ENCODE measurements at places on chromosomes 3 and 15.

GRCh38 chr3:195388380-195388779, 54.4 kb downstream of the ACAP2 start:
- no peak for DNase-seq

DNA sequence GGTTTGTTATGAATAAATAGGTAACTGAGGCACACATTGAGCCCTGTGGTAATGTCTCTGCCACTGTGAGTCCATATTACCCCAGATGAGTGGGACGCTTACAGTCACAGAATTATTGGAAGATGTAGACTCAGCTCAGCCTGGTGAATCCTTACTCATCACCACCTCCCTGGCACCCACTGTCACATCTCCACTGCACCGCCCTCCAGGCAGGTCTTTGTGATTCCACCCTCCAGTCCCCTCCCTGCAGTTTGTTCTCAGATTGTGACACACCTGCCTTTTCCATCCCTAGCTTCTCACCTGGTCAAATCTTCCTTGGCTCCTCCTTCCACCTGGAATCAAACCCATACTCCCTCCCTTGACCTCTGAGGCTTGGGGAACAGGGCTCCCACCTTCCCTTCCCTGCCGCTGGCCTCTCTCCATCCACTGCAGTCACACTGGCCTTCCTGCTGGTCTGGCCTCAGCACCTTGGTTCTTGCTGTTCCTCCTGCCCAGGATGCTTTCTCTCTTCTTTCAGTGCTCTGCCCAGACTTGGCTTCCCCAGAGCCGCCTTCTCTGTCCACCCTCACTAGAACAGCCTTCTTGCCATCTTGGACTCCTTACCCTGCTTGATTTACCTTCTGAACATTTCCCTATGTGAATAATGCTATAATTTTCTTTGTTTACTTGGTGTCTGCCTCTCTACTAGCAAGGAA, 9.4 kb downstream of the SLC6A20 start:
- no peak for DNase-seq

- DNase-seq: no peak
These were observed 12.8 kb downstream of the ARMC8 start for GRCh38 chr3:138199851-138200250.

- no peak for DNase-seq
These were observed 30.3 kb downstream of the NSUN3 start for GRCh38 chr3:94093151-94093550.

DNA sequence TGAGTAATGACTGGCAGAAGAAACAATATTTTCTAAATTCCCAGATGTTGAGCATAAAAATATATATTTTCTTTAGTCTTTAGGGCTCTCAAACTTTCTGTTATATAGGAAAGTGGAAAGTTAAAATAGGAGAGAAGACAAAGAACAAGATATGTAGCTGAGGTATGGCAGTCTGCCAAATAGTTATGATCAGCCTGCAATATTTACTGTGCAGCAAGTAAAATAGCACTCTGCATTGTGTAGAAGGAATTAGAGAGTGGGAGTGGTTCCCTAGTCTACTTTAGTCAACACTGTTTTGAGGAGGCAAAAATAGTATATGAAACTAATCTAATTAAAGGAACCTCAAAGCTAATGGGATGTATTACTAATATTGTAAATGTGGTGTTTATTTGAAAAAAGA, 978.1 kb upstream of the ALCAM start:
- DNase-seq: no peak

GRCh38 chr3:67000009-67000408, 1.9 kb downstream of the KBTBD8 start:
- no peak for DNase-seq

GRCh38 chr3:177157492-177157891, 39.8 kb downstream of the TBL1XR1 start:
- no peak for DNase-seq

GRCh38 chr15:34754674-34755418, at the start of gene GJD2:
Gene GJD2, minus strand, starts transcription at chr15:34754998. Its CDS starts 510 bp downstream, at chr15:34754488.
- DNase-seq: peak; percentile 53

DNA sequence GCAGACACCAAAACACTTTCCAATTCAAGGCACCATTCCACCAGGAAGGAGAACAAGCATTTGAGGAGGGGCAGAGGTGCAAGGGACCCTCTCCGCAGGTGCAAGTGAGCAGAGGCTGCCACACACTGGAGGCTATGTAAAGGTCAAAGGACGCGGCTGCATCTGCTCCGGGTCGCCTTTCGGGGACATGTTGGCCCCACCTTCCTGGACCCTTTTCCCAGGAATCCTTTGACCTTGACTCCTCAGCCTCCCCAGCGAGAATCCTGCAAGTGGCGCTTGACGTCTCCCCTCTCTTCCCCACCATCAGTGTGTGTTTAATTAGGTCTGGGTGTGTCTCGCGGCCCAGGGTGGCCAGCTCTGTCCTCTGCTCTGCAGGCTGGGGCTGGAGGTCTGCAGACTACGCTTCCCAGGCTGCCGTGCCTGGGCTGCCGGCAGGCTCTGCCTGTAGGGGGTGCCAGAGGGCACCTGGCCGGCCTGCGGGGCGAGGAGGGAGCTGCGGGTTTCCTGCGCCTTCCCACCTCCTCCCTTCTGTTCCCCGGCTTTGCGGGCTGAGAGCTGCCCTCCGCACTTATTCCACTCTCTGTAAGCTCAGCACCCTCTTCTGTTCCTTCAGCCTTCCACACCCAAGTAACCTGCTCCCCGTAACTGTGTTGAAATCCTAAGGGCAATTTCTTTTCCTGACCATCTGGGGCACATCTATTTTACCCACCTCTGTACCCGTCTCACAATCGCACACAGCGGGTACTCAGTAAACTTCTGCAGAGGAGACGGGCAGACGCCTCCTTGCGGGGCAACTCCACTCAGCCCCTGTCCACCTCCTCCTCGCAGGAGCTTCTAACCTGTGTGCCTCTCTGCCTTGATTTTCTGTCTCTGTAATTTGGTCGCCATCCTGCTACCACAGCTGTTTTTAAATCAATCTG, 129.8 kb downstream of the NSMCE3 start:
- DNase-seq: peak; percentile 85

DNA sequence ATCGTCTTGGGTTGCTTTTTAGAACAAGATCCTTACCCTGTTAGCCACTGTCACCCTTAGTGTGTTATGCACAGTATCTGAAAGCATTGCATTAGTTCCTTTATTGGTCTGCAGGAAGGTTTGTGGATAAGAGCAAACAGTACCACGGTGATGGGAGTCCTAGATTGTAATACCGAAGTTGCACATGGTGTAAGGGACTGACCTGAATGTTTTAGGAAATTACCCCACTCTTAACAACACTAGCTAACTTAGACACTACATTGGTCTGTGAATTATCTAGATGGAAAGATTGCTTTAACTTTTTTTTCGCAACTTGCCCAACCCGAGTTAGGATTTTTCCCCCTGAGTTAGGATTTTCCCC, 1.3 kb downstream of the STT3B start:
- no peak for DNase-seq

- DNase-seq: no peak
These were observed 10.6 kb upstream of the ITPKA start for GRCh38 chr15:41483115-41483514.

DNA sequence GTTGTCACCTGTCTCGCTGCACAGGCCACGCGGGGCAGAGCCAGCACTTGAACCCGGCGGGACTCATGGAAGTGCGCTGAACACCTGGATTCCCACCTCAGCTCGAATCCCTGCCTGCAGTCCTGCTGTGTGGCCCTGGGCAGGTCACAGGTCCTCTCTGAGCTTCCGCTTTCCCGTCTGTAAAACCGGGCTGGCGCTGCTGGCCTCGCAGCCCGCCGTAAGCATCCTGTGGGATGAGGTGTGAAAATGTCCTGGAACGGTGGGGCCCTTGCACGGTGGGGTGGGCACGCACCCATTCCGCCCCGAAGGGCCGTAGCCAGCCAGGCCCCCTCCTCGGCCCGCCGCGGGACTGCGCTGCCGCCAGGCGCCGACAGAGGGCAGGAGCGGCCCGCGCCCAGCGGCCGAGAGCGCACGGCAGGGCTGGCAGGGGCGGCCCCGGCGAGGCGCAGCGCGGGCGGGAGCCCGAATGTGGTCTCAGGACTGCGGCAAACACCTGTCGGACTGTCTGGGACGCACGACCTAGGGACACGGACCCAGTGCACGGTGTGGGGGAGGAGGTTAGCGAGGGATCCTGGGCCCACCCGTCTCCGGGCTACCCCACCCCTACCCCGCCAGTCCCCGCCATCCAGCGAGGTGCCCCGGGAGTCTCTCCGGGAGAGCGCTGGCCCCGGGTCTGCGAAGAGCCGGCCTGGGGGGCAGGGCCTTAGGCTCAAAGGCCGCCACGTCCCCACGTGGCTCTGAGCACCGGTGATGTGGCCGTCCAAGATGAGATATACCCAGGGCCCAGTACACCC, 40.4 kb downstream of the DNAJB8 start:
- DNase-seq: peak; percentile 55

DNA sequence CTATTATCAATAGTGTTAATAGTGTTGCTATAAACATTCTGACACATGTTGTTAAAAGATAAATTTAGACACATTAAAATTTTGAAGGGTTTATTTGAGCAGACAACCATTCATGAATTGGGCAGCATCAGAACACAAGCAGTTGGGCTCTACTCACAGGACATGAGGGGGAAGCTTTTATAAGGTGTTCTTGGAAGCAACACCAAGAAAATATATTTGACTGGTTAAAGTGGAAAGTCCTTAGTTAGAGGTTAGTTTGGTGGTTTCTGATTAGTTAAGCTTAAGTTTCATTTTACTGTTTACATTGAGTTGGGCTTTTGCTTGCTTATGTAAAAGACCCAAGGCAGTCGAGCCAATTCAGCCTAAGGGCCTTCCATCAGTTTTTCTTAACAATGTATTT, 220.7 kb downstream of the CD47 start:
- DNase-seq: no peak

DNA sequence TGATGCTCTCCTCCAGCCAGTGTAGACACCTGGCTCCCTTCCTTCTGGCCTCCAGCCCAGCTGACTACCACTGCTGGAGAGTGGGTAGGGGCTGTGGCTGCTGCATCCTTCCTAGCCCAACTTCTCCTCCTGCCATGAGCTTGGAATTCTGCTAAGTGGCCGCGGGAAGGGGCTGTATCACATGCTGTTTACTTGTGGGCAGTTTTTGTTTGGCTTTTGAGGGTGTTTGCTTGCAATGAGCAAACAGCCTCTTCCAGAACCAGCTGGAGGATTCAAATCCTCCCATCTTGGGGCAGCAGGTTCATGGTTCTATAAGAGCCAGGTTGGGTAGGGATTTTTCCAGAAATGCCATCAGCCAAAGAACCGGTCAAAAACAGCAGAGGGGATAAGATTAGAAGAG, 9.0 kb downstream of the GASK1A start:
- no peak for DNase-seq

DNA sequence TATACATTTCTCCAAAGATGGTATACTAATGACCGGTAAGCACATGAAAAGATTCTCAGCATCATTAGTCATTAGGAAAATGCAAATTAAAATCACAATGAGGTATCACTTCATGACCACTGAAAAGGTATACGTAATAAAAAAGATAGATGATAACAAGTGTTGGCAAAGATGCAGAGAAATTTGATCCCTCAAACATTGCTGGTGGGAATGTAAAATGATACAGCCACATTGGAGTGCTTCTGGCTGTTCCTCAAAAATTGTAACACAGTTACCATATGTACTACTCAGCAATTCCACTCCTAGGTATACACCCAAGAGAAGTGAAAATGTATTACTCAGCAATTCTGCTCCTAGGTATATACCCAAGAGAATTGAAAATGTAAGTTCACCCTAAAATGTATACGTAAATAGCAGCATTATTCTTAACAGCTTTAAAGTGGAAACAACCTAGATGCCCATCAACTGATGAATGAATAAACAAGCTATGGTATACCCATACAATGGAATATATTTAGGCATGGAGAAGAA, 25.0 kb upstream of the KY start:
- no peak for DNase-seq

DNA sequence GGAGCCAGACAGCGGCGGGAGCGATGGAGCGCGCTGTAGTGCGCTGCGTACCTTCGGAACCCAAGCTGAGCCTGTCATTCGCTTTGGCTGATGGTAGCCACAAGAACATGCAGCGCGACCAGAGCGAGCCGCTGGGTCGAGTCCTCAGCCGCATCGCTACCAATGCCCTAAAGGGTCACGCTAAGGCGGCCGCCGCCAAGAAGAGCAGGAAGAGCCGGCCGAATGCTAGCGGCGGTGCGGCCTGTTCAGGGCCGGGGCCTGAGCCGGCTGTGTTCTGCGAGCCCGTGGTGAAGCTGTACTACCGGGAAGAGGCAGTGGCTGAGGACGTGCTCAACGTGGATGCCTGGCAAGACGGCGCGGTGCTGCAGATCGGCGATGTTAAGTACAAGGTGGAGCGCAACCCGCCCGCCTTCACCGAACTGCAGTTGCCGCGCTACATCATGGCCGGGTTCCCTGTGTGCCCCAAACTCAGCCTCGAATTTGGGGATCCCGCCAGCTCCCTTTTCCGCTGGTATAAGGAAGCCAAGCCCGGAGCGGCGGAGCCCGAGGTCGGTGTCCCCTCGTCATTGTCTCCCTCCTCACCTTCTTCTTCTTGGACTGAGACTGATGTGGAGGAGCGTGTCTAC, 498 bp downstream of the PDE12 start:
- DNase-seq: no peak

- DNase-seq: no peak
These were observed 375.4 kb downstream of the EPHA6 start for GRCh38 chr3:97189835-97190234.

- DNase-seq: no peak
These were observed 20.1 kb downstream of the GXYLT2 start for GRCh38 chr3:72907731-72908620.

DNA sequence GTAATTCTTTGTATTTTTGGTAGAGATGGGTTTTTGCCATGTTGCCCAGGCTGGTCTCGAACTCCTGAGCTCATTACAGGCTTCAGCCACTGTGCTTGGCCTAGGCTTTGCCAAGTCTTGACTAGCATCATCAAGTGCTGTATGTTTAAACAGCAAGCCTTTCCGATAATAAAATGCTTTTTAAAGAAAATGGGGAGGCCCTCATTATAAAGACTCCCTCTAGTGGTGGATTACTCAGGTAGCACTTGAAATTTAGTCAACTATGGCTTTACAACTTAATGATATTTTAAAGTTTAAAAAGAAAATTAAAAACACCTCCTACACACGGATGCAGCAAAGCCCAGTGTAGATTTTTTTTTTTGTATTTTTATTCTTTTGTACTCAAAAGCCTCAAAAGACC, 213.6 kb downstream of the GAP43 start:
- peak; percentile 39 for DNase-seq

- peak; percentile 56 for DNase-seq
These were observed 197.2 kb upstream of the VEPH1 start for GRCh38 chr3:157700405-157700804.

DNA sequence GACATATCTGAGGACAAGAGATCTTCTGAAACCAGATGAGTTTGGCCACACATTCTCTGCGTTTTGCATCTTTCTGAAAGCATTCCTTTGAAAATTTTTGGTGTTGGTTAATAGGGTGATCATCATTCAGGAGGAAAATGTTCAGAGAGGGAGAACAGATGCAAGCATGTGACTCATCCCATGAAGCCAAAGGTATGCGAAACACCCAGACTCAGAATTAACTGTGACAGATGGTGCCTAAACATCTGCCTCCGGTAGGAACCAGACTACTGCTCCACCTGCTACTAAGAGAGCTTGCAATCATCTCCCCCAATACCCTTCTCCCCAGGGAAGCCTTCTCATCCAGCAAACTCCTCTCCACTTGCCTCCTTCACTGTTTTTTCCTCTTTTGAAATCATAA, 46.2 kb downstream of the TRIM69 start:
- no peak for DNase-seq

Measured in mesendoderm (in vitro differentiated cells).